ENCODE measurements at places on chromosomes 1 and 21.

- no peak for DNase-seq
Observed at GRCh38 chr1:30974536-30974935, 66.0 kb upstream of the SDC3 start.

DNA sequence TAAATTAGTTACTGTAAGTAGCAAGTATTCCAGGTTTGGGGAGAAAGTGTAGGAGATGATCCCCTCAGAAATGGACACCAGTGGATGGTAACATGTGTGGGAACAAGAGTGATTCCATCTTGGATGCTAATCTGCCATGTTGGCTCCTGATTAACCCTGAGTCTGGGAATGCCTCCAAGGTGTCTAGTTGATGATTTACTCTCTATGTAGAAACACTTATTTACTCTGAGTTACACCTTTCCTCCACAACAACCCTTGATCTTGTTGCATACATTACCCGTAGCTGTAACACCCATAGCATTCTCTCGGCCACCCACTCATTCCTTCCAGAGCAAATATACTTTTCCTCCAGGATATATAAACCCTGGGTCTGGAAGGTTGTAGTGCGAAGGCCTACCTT, 315.9 kb upstream of the GREM2 start:
- DNase-seq = no peak

GRCh38 chr1:223665592-223666312, at the start of gene CAPN8:
CAPN8 (minus strand) TSS chr1:223665701; CDS start chr1:223665646, 55 bp downstream.
- DNase-seq = peak; percentile 76

GRCh38 chr1:18926315-18927081, 24.1 kb upstream of the ALDH4A1 start:
- peak; percentile 91 for DNase-seq

- DNase-seq = no peak
Observed at GRCh38 chr1:2786329-2787162, 14.9 kb downstream of the TTC34 start.

DNA sequence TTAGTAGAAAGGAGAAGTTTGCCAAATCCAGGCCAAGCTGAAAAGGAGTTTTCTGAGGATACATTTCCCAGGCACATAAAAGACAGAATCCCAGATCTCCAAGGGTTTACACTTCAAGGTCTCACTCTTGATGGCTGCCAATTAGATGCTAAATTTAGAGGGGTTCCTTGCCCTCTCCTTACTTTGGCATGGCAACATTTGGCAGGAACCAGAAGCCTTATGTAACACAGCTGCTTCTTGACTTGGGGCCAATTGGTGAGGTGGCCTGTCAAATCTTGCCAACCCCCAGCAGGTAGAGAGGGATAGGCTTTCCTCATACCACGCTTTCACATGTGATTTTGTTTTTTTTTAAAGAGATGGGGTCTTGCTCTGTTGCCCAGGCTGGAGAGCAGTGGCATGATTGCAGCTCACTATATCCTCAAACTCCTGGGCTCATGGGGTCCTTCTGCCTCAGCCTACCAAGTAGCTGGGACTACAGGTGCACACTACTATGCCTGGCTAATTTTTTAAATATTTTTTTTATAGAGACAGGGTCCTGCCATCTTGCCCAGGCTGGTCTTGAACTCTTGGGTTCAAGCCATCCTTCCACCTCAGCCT, 25.2 kb upstream of the NKAIN1 start:
- no peak for DNase-seq

GRCh38 chr1:7650801-7651200, 120.3 kb upstream of the VAMP3 start:
- DNase-seq = no peak

GRCh38 chr1:182450087-182450486, at the start of gene RGSL1:
RGSL1 (plus strand) TSS chr1:182450146; CDS start chr1:182450166, 20 bp downstream.
- no peak for DNase-seq

- DNase-seq = no peak
Observed at GRCh38 chr1:151817353-151817730, 12.1 kb upstream of the LINGO4 start.

DNA sequence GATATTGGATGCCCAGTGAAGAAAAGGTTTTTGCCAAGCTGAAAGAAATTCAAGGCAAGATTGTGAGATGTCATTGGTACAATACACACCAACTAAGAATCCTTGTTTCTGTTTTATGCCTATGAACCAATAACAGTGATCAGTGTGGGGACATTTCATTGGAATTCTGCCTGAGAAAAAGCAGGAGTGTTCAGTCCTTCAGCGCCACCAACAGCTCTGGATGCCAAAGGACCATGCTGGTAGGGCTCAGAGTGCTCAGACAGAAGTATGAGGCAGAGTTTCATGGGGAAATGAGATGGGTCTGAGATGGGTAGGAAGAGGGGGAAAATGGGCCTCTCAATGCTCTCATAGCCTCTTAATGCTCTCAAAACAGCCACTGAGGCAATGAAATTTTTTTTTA, 56.5 kb downstream of the GABPA start:
- no peak for DNase-seq

DNA sequence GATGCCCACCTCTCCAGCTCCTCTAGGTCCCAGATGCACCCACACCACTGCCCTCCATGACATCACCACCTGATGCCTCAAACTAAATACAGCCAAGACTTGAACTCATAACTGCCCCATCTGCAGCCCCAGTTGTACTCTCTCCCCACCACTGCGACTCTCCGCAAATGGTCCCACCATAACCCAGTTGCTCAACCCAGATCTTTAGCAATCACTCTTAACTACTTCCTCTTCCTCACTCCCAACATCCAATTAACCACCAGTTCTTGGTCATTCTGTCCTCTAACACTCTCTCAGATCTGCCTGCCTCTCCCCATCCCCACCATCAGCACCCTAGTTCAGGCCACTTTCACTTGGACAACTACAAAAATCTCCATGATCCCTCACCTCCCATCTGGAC, 36.8 kb upstream of the PLA2G2C start:
- no peak for DNase-seq

DNA sequence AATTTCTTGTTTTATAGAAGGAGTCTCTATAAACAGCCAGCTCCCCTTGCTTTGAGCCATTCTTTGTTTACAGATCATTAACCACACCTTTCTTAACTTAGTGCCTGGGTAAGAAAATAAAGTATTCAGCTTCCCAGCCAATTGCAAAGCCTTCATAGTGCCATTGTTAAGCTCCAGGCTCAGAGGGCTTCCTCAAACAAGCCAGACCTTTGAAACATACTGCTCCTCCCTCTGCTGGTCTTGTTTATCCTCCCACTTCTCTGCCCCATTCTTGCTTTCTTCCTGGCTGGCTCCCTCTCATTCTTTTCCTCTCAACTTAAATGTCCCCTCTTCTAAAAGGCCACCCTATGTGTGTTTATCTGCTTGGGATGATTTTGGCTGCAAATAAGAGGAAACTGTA, 319.4 kb upstream of the ST6GALNAC5 start:
- DNase-seq = no peak

DNA sequence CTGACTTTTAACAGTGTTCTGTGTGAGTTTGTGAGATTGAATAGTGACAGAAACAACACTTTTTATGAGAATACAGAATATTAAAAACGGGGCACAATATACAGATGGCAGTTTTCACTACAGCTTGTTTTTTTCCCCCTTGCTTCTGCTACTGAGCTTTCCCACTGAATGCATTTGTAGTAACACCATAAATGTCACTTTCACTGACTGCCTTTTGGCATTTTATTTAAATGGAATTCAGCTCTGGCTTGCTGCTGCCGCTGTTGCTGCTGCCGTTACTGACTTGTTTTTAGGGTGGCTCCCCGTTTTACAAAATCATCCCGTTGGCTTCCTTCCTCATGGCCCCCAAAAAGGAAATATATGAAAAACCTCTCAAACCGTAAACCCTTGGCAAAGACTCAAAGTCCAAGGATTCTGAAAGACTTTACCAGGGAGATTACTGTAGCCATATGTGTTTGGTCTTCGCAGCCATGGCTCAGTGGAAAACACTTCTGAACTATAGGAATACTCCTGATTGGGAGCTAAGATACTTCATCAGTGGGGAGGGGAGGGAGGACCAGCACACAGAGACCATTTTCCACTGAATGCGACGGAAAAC, 151.0 kb downstream of the NUF2 start:
- no peak for DNase-seq

DNA sequence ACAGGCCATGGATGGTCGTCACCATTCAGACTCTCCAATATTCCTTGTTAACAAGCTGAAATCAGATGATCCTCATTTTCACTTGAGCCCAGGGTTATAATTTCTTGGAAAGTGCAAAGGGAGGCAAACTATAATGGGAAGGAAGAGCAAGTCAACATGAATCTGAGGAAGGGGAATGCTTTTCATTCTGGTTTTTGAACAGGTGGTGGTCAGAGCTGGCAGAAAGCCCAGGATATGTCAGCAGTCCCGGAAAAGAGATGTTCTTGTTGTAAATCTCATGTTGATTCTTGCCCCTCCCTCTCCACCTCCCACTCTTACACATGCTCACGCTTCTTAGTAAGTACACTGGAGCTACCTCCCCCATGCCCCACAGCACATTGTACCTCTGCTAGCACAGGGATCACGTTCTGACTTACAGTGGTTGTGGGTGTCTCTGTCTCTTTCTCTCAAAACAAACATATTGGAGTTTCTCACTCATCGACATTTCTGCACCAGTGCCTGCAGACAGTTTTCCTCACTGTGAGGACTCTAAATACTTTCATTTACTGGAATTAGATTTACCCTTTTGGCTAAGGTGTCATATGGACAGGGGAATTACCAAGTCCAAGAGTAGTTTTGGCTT, 77.6 kb downstream of the XCL2 start:
- no peak for DNase-seq

- no peak for DNase-seq
Observed at GRCh38 chr1:19596065-19596713, 47.9 kb upstream of the NBL1 start.

DNA sequence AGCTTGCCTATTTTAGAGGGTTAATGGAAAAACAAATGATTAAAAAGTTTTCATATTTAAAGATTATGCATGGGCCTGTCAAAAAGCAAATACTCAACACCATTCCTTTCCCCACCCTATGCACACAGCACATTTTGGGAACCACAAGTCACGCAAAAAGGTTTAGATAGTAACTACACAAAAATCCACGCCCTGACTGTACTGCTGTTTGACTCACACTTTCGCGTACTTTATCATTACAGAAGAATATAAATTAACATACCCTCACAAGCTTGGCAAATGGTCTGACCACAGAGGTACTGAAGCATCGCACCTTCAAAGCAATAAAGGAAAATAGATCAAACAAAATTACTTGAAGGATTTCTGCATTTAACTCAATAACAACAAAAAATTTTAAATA, 1.4 kb downstream of the ATP5PO start:
- no peak for DNase-seq

- no peak for DNase-seq
Observed at GRCh38 chr1:86953167-86953566, 38.7 kb downstream of the HS2ST1 start.

- no peak for DNase-seq
Observed at GRCh38 chr21:45460611-45461368, 55.8 kb downstream of the COL18A1 start.

- DNase-seq = peak; percentile 68
Observed at GRCh38 chr21:36260030-36260787, 59.8 kb upstream of the MORC3 start.

DNA sequence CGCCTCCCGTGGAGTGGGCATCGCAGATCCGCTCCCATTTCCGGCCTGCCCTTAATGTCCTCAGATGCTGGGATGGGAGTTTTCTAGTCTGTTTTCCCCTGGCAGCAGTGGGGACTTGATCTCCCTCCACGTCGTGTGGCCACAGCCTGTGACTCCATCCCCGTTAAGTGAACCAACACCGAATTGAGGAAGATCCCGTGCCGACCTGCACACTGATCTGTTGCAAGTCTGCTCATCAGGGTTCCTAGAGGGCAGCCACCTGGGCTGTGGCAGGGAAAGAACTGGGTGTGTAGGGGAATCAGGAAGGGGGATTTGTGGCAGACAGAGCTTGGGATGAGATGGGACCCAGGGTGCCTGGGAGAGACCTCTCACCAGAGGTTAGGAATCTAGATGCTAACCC, 23.3 kb upstream of the CDK18 start:
- no peak for DNase-seq

GRCh38 chr1:9150582-9151327, 21.9 kb upstream of the GPR157 start:
- DNase-seq = no peak

DNA sequence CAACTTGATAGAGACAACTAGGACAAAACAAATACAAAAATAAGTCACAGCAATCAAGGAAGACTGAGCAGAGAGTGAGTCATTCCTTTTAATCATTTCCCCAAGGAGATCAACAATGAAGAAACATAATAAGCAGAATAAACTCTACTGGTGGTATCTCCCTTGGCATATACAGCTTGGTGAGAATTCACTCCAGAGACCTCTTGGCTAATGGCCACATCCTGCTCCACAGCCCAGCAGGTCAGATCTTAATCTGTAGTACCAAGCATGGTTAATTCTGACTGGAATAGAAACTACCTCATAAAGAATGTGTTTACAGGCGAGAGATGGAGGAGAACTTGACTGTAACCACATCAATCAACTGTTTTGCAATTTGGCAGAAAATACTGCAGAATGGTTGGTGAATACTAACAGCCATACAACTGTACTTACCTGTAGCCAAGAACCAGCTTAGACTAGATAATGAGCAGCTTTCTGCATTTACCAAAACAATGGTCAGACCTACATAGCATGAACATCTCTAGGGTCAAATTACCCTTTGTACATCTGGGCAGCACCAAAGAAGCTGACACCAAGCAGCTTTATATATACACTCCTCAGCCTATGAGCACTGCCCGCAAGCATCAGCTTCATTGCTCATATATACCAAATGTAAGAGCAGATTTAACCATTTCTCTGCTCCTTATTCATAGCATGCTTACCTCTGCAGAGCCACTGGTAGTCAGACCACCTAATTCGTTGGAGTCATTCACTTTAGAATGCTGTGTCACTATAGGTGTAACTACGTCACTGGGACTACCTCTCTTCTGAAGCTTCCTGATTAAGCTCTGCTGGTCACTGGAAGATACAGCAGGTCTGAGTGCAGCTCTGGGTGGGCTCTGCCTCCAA, 51.0 kb downstream of the KIAA0319L start:
- DNase-seq = peak; percentile 76

GRCh38 chr1:228646717-228647522, 88.4 kb upstream of the RHOU start:
- peak; percentile 77 for DNase-seq

Measured in SW480 (cell line).